Inflammatory macrophage (primary cell): ENCODE measurements at places on chromosomes 7 and 10.

- DNase-seq: no peak
Observed at GRCh38 chr10:1347525-1347924, 291.3 kb downstream of the WDR37 start.

GRCh38 chr10:58818900-58819299 lies 306.2 kb downstream of the BICC1 start:
- DNase-seq: no peak

GRCh38 chr10:9175200-9175599 lies 1120.7 kb downstream of the GATA3 start:
- DNase-seq: no peak

DNA sequence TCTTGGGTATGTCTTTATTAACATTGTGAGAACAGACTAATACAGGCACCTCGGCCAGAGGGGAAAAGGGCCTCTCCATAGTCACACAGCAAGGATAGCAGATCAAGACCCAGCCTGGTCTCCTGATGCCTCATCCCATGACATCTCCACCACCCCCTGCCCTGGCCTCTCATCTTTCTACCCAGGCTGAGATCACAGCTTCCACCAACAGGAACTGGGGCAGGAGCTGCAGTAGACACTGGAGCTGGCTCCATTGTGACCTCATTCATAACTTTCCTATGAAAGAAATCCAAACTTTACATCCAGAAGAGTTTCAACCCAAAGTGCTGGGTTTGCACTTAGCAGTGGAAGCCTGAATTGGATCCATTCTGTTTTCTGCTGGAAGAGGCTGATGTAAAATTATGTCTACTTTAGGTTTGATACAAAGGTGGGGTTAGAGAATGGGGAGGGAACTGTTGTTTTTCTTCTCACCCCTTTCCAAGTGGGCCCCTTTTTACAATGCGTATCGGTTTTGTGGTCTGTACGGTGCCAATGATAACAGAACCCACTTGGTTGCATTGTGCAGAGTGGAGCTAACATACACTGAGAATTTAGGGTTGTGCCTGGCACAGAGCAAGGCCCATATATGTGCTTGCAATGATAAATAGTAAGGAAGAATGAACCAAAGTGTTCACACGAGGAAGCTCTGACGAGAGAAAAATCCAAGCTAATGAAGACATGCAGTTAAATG lies 28.6 kb upstream of the INSIG1 start:
- no peak for DNase-seq

- DNase-seq: no peak
Observed at GRCh38 chr7:50085344-50085743, 7.7 kb downstream of the ZPBP start.

- DNase-seq: no peak
Observed at GRCh38 chr10:71429929-71430328, 33.2 kb downstream of the CDH23 start.

GRCh38 chr10:114716811-114717404 lies 58.8 kb upstream of the ABLIM1 start:
- DNase-seq: no peak

DNA sequence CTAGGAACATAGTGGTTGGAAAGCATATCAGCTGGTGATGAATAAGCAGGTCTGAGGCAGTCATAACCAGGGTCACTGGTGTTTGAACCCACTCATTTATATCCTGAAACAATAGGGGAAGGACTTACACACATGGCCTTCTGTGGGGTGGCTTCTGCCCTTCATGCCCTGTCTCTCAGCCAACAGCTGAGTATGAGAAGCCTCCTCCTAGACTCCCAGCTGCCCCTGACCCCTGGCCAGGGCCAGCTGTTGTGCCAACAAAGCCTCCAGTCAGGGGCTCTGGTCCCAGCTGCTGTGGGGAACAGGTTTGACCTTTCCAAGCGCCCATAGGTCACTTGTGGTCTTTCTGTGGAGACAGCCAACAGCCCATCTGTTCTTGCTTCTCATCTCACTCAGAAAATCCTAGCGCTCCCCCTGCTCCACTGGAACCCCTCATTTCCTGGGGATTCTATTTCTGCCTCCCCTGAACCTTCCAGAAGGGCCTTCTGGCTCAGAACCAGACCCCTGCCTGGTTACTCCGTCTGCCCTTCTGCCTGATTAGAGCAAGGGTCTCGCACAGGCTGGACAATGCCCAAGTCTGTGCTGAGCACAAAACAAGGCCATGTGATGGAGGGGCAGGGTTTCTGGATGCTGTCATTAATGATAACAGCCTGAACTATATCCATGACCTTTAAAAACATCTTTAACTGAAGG lies 9.7 kb upstream of the PURB start:
- DNase-seq: no peak

DNA sequence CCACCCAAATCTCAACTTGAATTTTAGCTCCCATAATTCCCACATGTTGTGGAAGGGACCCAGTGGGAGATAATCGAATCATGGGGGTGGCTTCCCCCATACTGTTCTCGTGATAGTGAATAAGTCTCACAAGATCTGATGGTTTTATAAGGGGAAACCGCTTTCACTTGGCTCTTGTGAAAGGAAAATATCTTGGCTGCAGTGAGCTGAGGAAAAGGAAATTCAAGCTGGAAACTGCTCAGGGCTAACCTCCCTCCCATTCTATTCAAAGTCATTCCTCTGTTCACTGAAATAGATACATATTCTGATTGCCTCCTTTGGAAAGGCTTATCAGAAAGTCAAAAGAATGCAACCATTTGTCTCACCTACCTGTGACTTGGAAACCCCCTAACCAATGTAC lies 15.8 kb downstream of the CYCS start:
- DNase-seq: no peak

GRCh38 chr10:7033031-7033430 lies 377.8 kb downstream of the SFMBT2 start:
- no peak for DNase-seq

DNA sequence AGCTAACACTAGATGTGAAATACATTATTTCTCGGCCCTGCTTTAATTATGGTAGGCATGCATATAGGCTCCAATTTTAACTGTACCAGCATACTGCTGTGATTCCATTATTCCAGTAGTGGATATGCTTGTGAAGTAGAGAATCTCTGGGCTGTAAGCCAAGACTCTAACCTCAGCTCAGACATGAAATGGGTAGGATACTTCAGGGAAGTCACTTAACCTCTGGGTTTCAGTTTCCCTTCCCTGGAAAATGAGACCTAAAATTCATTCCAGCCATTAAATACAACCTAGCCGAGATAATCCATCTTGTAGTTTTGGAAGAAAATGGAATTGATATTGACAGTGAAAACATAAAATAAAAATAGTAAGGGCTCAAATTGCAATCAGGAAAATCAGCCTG lies 59.6 kb upstream of the TRIL start:
- no peak for DNase-seq
